NCI-H146 (cell line): ENCODE measurements at places on chromosomes 3 and 15.
A peak's percentile ranks its signal among the peaks of the same experiment; 100 is the strongest.

- DNase-seq, result no peak
Observed at GRCh38 chr15:39701988-39702387, 80.7 kb downstream of the FSIP1 start.

DNA sequence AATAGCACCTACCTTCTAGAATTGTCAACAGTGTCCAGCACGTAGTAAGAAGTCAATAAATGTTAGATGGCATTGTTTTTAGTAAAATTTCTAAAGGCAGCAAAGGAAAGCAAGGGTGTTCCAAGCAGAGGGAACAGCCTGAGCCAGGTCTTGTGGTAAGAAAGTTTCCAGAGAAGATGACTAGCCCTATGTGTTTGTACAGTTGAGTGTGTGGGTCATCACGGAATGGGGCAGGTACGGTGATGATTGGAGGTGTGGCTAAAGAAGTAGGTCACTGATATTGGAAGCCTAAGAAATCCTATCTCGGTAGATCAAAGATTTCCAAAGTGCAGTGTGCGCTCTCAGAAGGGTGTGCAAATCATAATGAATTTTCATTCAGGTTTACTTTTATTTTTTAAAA, 94.2 kb upstream of the BCL6 start:
- DNase-seq, result no peak

- DNase-seq, result no peak
Observed at GRCh38 chr3:188518835-188519452, 365.0 kb downstream of the LPP start.

GRCh38 chr15:50798684-50799083, 33.2 kb upstream of the SPPL2A start:
- DNase-seq, result no peak

DNA sequence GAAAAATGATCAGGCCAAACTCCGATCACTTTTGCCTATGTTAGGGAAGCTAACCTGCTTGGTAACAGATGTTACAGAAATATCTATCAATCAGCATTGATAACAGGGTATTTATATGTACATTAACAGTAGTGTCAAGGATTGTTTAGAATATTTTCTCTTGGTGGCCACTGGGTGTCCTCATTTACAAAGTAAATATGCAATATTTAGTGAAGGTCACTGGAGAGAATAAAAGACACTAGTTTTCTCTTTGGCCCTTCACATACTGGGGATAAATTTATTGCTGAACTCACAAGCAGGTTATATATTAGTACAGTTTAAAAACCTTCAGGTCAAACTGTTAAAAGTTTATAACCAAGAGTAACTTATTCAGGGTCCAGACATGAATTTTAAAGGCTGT, 69.0 kb downstream of the TIGIT start:
- peak; percentile 40 for DNase-seq

- peak; percentile 19 for DNase-seq
Observed at GRCh38 chr3:184666442-184666841, 45.4 kb downstream of the MAGEF1 start.

DNA sequence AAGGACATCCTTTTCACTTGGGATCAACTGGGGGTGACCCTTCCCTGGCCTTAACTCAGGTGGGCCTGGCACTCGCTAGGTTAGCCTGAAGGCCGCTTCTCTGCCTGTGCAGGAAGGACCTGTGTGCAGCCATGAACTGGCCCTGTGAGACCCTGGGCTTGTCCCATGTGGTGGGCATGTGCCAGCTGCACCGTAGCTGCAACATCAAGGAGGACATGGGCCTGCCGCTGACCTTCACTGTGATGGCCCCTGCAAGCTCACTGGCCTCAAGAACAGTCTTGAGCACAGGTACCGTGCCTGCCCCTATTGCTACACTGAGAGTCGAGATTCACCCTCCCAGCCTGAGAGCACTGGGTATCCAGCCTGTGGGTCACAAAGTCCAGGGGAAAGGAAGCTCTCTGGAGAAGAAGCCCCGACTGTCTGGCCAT, 43.0 kb downstream of the SAXO2 start:
- DNase-seq, result no peak

- DNase-seq, result no peak
Observed at GRCh38 chr3:120601554-120601953, 5.4 kb downstream of the NDUFB4 start.

GRCh38 chr15:77024273-77025082, 29.6 kb downstream of the PSTPIP1 start:
- peak; percentile 34 for DNase-seq

DNA sequence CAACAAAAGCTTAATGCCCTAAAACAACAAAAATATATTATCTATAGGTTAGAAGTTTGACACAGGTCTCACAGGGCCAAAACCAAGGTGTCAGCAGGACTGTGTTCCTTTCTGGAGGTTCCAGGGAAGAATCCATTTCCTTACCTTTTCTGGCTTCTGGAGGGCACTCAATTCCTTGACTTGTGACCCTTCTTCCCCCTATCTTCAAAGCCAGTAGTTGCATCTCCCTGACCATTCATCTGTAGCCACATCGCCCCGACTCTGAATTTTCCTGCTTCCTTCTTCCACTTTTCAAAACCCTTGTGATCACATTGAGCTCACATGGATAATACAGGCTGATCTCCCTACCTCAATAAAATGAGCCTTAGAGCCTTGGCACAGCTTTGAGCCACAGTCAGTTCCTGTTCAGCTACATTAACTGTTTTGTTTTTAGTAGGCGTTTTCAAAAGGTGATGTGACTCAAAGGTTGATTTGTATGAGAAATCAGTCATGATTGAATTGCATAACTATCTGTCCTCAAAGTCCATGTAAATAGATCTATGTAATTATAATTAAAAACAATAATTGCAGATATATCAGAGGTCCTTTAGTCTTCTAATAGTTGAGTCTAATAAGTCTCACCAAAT, 12.4 kb downstream of the PFN2 start:
- no peak for DNase-seq

- no peak for DNase-seq
Observed at GRCh38 chr3:197559651-197560050, 3.9 kb upstream of the BDH1 start.

DNA sequence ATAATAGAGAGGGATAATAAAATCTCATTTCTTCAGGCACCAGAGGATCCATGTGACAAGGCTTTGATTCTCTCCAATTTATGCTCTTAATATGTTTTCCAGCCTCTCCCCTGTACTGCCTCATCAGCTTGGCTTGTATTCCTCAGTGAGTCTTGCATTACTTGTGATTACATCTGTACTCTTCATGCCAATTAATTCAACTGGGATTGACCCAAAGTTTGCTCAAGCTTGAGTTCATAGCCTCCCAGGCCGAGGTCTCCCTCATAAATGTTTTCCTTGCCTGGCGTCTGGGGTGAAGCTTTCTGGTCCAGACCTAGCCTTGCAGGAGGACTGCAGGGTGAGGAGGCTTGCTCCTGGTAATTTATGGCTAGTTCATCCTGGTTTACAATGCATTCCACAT, 146.9 kb downstream of the CHST2 start:
- no peak for DNase-seq

DNA sequence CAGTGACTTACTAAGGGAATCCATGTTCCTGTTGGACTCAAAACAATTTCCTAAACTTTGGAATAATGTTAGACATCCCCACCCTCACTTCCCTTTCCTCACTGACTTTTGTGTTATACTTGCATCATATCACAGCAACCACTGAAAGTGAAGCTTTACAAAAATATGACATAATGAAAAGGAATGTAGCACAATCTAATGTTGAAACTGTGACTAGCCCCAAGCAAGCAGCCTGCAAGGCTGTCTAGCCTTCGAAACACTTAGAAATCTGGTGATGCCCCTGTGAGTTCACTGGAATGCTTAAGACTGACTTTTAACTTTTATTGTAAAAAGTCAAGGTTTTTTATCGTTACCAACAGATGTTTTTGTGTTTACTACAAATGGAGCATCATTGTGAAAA, 203.7 kb upstream of the ZNF385D start:
- DNase-seq, result no peak

GRCh38 chr15:88894348-88894818, 961 bp downstream of the HAPLN3 start:
- peak; percentile 3 for DNase-seq

DNA sequence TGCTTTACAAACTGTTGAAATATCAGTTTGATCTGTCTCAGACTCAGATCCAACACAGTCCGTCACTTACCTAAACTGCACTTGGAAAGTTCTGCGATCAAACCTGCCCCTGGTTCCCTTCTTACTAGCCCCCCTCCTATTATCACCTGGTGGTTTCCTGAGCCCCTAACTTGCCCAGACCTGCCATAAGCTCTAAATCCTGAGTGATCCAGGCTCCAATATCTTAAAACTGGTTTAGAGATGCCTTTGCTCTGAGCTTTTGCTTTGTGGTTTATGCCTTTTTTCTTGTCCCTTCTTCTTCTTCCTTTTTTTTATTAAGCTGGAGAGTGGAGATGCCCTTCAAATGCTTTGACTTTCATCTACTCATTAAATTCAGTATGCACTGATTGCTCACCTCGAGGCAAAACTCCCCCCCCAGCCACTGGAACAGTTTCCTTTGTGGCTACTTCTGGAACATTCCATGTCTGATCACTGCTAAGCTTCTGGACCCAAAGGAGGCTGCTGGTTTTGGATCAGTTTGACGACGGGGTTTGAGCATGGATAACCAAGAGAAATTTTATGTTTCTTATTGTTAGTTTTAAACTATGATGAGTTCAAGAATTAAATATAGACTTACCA, 3.5 kb upstream of the ITGB5 start:
- DNase-seq, result no peak

- DNase-seq, result no peak
Observed at GRCh38 chr3:71309886-71310285, 273.6 kb downstream of the FOXP1 start.

- no peak for DNase-seq
Observed at GRCh38 chr3:177590826-177591225, 393.5 kb upstream of the TBL1XR1 start.

GRCh38 chr3:37349640-37350039, 175.3 kb upstream of the LRRFIP2 start:
- DNase-seq, result no peak

- no peak for DNase-seq
Observed at GRCh38 chr3:101081999-101082398, 88.8 kb upstream of the ABI3BP start.

GRCh38 chr3:63908081-63908736, 4.0 kb downstream of the SCAANT1 start:
- DNase-seq, result no peak

GRCh38 chr15:50881121-50882048, 27.1 kb upstream of the AP4E1 start:
- no peak for DNase-seq

DNA sequence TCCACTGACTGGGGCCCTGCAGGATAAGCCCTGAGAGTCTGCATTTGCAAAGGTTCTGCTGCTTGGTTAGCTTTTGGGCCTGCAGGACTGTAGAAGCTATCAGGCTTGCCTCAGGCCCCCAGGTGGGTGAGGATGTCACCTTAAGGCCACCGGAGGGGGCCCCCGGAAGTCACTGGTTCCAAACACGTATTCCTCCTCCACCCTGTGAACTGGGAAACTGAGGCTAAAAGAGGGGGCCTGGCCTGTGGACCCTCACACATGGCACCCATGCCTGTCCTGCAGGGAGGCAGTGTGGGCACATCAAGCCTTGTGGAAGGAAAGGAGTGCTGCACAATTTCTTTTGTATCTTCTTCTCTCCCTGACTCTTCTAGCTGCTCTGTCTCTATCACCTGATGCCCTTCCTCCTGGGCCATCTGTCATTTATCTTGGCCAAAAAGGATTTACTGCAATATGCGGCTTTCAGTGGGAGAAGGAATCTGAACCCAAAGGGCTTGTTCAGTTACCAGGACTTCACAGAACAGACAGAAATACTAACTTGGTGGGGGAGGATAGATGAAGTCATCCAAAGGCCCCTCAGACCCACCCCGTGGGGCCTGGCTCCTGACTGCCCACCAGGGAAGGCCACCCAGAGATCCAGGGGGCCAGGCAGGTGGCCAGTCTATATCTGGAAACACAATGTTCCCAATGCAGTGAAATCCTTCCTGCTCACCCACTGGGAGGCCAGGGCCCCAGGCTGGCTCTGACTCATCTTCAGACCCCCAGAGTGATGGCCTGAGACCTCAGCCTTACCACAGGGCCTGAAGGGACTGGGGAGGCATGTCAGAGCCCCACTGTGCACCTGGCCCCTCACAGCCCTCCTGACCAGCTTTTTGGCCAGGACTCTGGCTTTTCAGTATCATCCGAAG, 18.3 kb downstream of the UBAP1L start:
- no peak for DNase-seq

DNA sequence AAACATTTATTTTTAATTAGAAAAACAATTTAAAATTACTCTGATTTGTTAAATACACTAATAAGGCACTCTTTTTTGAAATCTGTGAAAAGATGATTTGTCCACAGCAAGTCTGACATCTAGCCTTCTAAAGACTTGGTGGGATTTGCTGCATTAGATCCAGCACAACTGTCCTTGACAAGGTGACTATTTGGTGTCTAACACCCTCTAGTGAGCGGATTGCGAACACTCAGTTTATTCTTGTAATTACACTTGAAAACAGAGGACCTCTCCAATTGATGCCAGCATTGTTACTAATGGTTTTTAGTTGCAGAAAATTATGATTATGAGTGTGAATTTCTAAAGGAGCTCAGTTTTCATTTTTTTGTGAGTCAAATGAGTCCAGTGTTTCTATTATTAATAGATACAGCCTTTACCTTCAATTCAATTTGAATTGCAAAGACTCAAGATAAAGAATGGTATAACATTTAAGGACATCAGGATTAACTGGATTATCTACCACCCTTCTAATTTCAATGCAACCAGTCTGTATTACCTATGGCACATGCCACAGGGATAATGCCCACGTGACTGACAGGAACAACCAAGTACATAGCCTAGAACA, 29.7 kb upstream of the STRIT1 start:
- DNase-seq, result peak; percentile 61

DNA sequence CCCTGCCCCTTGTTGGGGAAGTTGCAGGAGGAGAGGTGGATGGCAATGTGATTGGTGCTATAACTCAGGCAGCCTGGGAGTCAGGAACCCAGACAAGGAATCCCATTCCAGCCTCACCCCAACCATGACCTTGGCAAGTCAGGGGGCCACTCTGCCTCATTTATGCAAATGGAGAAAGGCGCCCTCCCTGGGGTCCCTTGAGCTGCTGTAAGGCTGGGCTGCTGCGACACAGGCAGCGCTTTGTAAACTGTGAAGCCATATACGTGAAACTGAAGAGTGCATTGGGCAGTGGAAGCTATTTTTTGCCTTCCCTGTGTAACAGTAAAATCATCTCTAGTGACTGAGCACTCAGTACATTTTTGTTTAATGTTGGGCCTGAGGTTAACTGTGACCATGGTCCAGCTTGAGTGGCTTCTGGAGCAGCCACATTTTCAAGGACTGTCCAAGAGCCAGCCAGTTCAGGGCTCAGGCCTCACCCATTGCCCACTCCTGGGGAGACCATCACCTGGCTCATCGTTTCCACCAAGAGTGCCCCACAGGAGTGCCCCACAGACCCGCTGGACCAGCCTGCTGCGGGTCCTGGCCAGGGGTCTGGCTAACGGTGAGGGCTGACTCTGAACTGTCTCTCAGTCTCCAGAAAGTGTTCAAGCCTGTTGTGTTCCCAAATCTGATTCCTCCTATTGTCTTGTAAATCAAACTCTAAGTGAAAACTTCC, 27.9 kb downstream of the KIF7 start:
- DNase-seq, result no peak

- no peak for DNase-seq
Observed at GRCh38 chr15:90004671-90005070, 3.5 kb downstream of the ZNF710 start.

GRCh38 chr15:55703873-55704301, 39.1 kb downstream of the PRTG start:
- no peak for DNase-seq
